Activated CD4-positive, alpha-beta T cell treated with anti-CD3 and anti-CD28 coated beads for 4 hours (primary cell): ENCODE measurements at places on chromosomes 16 and 17.

DNA sequence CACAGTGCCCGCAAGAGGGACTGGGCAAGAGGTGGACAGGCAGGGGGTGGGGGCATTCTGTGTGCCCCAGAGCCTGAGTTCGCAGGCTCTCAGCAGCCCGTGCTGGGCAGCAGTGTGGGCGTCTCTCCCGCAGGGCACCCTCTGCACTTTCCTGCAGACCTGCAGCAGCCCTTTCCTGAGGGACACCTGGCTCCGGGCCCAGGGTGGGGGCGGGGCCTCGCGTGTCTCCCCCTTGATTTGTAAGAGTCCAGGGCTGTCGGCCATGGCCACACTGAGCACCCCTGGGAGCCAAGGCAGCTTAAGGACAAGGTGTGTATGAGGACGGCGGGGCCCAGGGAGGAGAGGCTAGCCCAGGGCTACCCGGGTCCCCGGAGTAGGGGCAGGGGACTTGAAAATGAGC is 33.4 kb upstream of the SLC38A10 start:
- DNase-seq: no peak

GRCh38 chr16:18829251-18829650 is 27.9 kb upstream of the ARL6IP1 start:
- DNase-seq: no peak

GRCh38 chr17:42526031-42526444 is 10.0 kb upstream of the NAGLU start:
- no peak for DNase-seq

- no peak for DNase-seq
Measured at GRCh38 chr17:17200831-17201230, 5.3 kb downstream of the PLD6 start.

GRCh38 chr16:87065446-87066132 is 251.6 kb downstream of the C16orf95 start:
- DNase-seq: no peak

DNA sequence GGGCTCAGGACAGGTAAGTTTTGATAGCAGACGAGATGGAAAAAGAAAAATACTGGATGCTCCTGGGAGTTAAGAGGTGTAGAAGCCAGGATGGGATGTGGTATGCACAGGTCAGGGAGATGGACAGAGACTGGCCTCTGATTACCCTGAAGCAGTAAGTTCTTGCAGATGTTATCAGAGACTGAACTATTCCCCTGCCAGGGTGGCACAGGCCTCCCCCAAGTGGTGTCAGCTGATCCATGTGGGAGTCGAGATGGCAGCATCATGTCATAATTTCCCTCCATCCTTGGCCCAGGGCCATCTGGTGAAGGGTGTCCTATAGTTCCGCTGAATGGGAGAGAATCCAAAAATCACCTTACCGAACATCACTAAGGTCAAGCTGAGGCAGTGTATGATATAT is 14.1 kb upstream of the NKD1 start:
- DNase-seq: no peak

- no peak for DNase-seq
Measured at GRCh38 chr16:85563515-85564276, 49.4 kb upstream of the GSE1 start.

GRCh38 chr17:16997514-16998429 is 25.9 kb upstream of the TNFRSF13B start:
- DNase-seq: peak; percentile 72

DNA sequence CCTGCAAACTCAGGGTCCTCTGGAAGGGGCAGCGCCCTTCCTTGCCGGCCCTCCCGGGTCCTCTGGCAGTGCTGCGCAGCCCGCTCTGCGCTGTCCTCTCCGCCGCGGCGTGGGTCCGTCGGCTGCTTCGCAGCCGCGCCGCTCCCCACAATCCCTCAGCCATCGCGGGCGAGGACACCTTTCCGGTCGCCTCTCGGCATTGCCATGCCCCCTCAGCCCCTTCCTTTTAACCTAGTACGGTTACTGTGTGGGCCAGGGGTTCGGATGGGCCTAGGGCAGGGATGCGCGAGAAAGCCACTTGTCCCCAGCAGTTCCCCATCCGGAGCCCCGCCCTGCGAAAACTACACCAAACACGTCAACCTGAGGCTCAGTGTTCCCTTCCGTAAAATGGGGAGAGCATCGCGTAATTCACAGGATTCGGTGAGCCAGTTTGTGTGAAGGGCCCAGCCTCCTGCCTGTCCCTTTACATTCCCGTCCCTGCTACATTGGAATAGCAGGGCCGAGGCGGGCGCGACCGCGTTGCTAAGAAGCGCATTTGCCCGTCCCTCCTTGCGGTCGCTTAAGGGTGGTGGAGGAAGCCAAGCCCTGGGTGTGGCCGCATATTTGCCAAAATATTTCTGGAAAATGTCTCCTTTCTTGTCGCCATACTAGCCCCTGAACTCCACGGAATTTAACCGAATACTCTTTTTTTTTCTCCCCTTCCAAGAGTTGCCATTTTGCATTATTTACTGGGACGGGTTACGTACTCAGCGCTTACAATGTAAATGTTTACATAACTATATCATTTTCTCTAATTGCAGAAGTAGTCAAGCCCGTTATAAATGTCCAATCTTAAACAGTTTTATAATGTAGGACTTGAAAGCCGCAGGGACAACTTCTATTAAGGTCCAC is 13.2 kb downstream of the COPZ2 start:
- DNase-seq: peak; percentile 40

DNA sequence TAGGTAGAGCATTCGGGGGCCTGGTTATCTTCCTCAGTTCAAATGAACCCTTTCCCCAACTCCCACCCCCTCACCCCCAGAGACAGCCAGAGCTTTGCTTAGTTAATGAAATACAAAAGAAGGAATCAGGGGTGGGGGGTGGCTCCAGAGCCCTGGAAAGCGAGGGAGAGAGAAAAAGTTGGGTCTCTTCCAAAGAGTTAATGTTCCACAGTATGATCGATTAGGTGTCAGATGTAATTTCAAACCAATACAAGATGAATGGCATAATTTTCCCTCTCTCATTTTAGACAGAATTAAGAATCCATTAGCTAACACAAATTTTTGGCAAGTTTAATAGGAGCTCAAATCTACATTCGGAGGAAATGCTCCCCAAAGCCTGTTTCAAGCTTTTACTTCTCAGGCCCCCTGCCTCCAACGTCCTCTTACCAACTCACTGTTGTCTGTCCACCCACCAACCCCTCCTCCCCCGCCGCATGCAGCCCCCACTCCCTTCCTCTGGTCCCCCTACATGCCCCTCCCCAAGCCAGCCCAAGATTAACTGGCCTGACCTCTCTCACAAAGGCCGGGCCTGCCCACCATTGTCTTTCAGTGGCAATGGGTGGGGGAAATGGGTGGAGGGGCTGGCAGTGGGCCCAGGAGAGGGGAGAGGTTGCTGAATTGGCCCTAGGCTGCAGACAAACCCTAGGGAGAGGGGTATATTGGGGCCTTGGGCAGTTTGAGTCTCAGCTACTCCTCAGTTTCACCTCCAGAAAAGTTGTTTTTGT is 28.2 kb downstream of the NEUROD2 start:
- DNase-seq: no peak
